Activated CD8-positive, alpha-beta memory T cell treated with anti-CD3 and anti-CD28 coated beads for 48 hours (primary cell): ENCODE measurements at places on chromosomes 4 and X.

- DNase-seq: no peak
Measured at GRCh38 chr4:120869613-120870278, 52.8 kb downstream of the PRDM5 start.

DNA sequence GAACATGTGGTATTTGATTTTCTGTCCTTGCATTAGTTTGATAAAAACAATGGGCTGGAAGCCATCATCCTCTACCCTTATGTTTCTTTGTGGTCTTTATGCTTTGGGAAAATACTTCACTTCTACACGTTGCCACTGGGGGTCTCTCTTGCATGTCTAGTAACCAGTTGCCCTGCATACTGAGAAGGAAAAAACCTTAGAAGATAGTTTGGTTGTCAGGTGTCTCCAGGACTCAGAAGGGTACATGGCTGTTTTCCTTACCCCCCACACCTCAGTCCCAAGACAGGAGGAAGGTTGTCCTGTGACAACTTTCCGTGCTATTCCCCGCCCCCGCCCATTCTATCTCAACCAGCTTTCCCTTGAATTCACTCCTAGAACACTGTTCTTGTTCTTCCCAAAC lies 62.1 kb upstream of the LANCL3 start:
- no peak for DNase-seq

GRCh38 chr4:14592950-14593349 lies 409.3 kb upstream of the CPEB2 start:
- no peak for DNase-seq

- no peak for DNase-seq
Measured at GRCh38 chrX:104315555-104315954, 60.8 kb upstream of the ESX1 start.

GRCh38 chrX:148288451-148288850 lies 212.0 kb upstream of the AFF2 start:
- DNase-seq: no peak

DNA sequence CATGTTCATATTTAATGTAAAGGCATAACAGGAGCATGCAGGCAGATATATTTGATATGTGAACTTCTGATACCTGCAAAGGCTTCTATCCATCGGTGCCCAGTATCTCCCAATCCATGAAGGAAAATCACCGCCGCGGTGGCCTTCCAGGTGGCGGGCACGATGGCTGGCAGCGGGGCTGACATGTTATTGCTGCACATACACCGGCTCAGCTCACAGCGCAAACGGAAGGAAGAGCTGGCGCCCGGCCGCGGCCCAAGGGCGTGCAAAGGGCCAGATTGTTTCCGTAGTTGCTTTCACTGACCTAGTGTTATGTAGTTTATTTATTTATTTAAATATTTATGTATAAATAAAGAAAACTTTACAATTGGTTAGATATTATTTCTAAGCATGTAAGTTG lies 322.7 kb upstream of the PITX2 start:
- no peak for DNase-seq

DNA sequence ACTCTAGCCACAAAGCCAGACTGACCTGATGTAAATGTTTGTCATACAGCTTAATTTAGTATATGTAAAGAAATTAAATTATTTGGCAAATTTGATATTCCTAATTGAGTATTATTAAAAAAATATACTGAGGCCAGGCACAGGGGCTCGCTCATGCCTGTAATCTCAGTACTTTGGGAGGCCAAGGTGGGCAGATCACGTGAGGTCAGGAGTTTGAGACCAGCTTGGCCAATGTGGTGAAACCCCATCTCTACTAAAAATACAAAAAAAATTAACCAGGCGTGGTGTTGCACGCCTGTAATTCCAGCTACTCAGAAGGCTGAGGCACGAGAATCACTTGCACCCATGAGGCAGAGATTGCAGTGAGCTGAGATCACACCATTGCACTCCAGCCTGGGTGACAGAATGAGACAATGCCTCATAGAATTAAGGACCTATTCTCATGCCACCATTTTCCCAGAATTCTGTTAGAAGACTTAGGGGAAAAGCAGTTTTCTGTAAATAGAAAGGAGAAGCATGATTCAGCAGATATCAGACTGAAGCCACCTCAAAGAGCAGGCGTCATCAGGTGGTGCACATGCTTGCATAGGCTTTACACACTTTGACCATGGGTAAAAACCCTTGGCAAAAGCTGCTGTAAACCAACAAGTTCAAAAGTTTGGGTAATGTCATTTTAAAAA lies 6.1 kb downstream of the UBQLN2 start:
- DNase-seq: no peak

DNA sequence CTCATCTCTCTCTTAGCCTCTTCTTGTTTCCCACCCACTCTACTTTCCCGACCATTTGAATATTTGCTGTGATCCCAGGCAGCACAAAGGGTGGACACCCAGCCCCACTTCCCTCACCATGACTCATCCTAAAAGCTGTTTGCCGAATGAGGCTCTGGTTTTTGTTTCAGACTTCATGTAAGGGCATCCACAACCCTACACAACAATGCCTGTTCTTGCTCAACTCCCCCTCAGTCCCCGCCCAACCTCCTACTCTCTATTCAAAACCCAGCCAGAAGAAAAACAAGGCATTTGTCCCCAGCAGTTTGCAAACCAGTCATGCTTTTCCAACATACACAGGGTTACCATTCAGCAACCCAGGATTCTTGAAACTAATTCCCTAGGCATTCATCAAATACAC lies 516.5 kb upstream of the CNKSR2 start:
- no peak for DNase-seq

- DNase-seq: no peak
Measured at GRCh38 chr4:189505380-189505779, 435.3 kb upstream of the FRG1 start.

DNA sequence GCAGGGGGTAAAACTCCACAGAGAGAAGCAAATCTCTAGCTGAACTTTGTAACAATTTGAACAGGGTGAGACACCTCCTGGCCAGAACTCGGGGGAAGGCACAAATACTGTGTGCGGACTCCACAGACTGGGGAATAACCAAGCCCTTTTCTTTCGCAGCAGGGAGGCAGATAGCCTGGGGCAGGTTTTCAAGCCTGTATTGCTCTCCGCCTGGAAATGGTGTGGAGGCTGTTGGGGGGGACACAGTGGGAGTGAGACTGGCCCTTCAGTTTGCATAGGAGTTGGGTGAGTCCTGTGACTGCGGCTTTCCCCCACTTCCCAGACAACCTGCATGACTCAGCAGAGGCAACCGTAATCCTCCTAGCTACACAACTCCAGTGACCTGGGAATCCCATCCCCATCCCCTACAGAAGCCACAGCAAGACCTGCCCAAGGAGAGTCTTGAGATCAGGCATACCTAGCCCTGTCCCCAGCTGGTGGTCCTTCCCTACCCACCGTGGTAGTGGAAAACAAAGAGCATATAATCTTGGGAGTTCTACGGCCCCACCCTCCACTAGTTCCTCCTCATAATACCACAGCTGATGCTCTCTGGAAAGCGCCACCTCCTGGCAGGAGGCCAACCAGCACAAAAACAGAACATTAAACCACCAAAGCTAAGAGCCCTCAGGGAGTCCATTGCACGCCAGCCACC lies 12.9 kb upstream of the SMPX start:
- DNase-seq: no peak

- DNase-seq: no peak
Measured at GRCh38 chr4:166091912-166092510, 219.0 kb downstream of the TLL1 start.

DNA sequence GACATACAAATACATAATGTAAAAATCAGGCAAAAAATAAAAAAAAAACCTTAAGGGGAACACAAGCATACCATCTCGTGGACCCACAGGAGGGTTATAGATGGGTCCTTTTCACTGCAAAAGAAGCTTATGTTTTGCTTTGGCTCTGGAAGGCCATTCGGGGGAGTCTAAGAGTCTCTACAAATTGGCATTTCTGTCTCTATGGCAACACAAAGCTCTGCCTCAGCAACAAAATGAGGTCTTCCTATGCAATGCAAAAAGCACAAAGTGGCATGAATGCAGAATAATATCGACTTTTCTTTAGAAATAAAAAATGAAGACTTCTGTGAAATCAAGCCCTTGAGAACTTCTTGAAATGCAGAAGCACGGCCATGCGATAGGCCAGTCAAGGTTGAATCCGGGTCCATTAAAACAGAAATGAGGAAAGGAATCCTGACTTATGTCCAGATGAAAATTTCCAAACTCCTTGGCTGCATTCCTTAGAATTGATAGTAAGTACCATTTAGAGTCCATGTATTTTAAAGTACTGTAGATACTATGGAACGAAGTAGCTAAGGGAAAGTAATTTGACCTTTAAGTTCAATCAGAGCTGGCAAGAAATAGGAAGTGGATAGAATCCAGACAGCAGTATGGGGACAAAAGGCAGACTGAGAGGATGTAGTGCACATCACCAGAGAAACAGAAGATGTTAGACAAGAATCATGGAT lies 63.7 kb upstream of the PDLIM3 start:
- DNase-seq: no peak

DNA sequence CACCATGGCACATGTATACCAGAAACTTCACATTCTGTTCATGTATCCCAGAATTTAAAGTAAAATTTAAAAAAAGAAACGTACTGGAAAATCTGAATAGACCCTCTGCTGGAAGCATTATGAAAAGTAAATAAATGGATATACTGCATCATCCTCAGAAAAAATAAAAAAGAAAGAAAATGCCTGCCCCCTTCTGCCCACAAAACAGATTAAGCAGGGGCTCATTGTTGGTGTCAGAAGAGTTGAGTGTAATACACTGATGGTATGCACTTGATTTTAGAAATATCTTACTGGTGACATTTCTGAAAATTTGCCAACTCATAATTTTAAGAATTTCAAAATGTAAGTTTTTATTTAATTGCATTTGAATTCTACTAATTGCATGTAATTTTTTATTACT lies 77.8 kb downstream of the LRP2BP start:
- no peak for DNase-seq

DNA sequence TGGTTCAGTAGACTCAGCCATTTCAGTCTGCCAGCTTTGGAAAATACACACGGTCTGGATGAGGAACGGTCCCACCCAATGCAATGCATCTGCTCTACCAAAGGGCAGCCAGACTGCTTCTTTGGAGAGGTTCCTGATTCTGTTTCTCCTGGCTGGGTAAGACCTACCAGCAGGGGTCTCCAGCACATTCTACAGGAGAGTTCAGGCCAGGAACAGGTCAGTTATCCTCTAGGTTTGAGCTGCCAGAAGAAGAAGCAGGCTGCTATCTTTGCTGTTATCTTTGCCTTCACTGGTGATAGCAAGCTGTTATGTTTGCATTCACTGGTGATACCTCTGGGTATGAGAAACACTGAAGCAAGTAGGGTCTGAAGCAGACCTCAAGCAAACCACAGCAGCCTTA lies 45.5 kb upstream of the PBDC1 start:
- DNase-seq: no peak

DNA sequence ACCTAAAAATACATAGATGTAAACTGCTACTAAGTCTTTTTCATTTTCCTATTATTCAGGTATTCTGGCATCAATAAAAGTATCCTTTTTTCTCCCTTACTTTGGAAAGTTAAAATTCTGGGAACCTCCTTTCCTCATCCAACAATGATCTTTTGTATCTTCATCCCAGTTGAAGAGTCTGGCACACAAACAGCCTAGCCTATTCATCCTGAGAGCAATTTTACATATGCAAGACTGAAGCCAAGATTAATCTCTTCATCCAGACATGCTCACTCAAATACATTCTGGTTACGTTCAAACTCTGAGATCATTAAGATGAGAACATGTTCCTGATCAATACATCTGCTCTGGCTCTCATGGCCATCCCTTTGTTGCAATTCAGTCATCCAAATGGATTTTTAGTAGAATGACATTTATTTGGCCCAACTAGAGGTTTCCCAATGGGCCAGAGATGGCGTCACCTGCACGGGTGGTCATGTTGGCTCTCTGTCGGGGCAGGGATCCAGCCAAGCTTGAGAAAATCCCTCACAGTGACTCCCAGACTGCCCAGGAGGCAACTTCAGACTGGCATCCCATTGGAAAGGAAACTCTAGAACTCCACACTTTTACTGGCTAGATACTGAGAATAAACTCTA lies 135.3 kb upstream of the VCX2 start:
- no peak for DNase-seq

DNA sequence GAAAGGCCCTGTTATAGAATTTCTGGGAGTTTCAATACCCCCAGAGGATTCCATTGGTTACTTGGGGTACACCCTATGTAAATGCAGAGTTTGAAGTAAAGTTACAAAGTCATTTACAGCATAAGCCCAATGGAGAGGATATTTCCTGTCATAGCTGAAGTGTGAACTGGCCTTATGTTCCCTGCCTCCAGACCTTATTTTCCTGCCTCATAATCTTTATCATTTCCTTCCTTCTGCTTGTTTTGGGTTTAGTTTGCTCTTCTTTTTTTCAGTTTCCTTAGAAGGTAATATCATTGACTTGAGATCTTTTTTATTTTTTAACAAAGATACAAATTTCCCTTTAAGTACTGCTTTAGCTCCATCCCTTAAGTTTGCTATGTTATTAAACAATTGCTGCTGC lies 85.4 kb downstream of the PPEF1 start:
- no peak for DNase-seq

DNA sequence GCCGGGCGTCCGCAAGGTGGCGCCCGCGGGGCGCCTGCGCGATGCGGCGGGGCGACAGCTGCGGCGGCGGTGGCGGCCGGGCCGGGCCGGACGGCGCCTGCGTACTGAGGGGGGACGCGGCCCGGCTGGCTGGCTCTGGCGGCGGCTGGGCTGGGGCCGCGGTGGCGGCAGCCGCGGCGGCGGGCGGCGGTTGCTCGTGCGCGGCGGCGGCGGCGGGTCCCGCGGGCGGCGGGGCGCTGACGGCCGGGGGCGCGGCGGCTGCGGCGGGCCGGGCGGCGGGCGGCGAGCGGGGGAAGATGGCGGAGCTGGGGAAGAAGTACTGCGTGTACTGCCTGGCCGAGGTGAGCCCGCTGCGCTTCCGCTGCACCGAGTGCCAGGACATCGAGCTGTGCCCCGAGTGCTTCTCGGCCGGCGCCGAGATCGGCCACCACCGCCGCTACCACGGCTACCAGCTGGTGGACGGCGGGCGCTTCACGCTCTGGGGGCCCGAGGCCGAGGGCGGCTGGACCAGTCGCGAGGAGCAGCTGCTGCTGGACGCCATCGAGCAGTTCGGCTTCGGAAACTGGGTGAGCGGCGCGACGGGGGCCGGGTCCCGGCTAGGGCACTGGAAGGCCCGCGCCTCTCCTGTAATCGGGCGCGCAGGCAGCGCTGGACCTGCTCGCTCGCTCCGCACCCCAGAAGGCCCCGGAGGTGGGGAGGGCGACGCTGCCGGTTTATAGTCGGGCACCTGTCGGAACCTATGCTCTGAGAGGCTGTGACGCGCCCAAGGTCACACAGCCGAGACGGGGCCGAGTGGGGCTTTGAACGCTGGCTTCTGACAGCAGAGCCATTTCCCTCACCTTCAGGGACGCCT lies at the start of gene TADA2B:
Gene TADA2B, plus strand, starts transcription at position 89 of the 853 bp plus-strand sequence. Its CDS starts 208 bp downstream, at position 297.
- peak; percentile 40 for DNase-seq

DNA sequence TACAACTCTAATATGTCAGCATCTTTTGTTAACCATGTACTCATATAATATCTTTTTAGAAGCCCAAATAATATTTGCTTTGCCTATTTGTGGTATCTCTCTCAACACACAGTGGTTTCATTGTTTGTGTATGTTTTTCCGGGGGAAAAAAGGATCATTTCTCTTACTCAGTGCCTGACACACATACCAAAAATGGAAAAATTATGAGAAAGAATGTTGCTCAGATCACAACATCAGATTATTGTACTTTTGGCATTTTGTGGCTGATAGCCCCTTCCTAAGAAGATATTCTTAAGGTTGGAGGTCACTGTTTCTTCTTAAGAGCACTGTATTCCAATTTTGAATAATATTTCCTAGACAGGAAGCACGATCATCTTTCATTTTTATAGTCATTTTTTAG lies 93.6 kb downstream of the PDLIM5 start:
- no peak for DNase-seq
